ENCODE measurements at places on chromosomes 1 and 21.

DNA sequence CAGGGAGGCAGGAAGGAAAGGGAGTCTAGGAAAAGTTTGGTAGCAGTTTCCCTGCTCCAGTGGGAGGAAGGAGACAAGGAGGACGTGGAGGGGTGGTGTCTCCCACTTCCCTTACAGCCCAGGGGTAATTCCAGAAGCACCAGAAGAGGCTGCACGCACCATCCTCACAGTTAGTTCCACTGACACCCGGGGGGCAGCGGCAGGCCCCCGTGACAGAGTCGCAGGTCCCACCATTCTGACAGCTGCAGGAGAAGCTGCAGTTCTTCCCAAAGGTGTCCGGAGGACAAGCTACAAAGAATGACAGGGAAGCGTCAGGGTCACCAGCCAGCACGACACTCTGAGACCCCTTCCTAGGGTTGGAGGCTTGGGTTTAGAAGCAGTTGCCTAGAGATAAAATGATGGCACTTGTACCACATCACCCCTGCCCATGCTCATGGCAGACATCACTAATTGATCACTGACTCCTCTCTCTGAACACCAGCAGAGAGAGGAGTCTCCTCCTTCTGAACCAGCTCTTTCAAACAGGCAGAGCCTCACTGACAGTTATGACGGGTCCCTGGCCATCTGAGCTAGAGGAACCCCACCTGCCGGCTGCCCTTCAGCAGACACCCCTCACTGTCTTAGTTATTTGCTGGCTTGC is 53.3 kb downstream of the ARHGEF16 start:
- DNase-seq = no peak

- no peak for DNase-seq
Measured at GRCh38 chr21:36846631-36847030, 119.8 kb downstream of the HLCS start.

- no peak for DNase-seq
Measured at GRCh38 chr1:204697893-204698292, 12.4 kb upstream of the LRRN2 start.

- DNase-seq = no peak
Measured at GRCh38 chr1:19067182-19067911, 110.9 kb upstream of the IFFO2 start.

DNA sequence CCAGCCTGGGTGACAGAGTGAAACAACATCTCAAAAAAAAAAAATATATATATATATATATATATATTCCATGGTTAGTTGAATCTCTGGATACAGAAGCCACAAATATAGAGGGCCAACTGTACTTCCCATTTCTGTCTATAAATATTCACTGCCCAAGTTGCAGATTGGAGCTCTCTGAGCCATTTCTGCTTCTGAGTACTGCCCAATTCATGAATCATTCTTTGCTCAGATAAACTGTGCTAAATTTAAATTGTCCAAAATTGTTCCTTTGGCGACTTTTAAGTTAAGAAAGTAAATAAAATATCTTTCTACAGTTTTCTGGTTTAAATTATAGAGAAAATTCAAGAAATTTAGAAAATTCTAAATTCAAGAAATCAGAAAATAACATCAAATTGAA is 23.2 kb upstream of the C1orf146 start:
- no peak for DNase-seq

- DNase-seq = no peak
Measured at GRCh38 chr21:38664841-38665240, 140.9 kb upstream of the ETS2 start.

DNA sequence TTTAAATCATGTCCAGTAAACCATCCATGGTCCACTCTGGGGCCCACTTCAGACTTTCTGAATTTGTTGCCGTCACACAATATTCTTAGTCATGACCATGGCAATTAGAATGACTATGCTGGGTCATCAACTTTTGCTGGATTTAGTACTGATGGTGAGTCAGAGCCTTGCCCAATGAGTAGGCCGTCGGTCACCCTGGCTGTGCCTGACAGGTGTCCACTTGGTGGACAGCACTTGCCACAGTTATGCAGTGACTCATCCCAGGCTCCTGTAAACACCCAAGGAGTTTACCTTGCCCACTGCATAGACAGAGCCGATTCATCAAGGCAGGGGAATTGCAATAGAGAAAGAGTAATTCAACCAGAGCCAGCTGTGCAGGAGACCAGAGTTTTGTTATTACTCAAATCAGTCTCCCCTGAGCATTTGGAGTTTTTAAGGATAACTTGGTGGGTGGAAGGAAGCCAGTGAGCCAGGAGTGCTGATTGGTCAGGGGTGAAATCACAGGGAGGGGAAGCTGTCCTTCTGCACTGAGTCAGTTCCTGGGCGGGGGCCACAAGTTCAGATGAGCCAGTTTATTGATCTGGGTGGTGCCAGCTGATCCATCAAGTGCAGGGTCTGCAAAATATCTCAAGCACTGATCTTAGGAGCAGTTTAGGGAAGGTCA is 333.8 kb downstream of the PTPRU start:
- DNase-seq = no peak

DNA sequence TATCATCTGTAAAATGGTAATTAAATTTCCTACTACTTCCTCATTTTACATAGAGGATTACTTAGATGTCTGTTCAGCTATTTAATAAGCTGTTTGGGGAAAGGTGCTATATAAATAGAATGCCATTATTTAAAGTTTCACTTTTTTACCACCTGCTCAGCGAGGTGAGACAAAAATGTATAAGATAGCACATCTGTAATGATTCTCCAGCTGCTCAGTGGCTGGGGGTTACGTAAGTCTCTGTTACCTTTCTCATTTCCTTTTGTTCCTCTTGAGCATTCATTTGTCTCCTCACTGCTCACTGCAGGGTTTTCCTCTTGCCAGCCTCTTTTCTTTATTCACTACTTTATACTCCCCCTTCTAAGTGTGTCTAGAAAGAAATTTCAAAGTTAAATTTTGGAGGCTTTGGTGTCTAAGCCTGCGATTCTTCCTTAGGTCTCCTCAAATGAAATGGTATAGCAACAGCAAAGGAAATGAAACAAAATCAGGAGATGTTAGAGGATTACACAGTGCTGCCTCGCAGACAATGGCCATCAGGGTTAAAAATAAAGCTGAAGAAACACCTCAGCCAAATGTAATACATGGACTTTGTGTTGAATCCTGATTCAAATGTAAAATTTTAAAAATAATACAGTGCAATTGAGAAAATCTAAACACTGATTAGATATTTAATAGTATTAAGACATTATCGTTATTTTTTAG is 6.8 kb downstream of the RGS8 start:
- DNase-seq = no peak

GRCh38 chr1:187624812-187625545 is 796.2 kb downstream of the PLA2G4A start:
- no peak for DNase-seq

- DNase-seq = no peak
Measured at GRCh38 chr1:8465692-8466091, 147.8 kb downstream of the SLC45A1 start.

GRCh38 chr1:228664399-228664914 is 70.8 kb upstream of the RHOU start:
- peak; percentile 66 for DNase-seq
